ENCODE measurements at places on chromosomes 5 and 9.

DNA sequence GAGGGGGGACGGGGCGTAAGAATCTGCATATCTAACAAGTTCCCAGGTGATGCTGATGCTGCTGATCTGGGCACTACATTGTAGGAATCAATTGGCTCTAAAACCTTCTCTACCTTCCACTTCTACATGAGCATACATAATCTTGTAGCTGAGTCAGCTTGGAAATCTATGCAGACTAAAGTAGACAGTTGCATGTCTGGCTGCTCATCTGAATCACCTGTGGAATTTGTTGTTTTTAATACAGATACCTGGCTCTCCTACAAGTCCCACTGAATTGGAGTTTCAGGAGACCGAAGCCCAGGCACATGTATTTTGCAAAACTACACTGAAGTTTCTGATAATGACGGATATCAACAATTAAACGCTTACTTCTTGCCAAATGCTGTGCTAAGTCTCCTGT is 113.6 kb downstream of the STK32A start:
- no peak for DNase-seq

- no peak for DNase-seq
Observed at GRCh38 chr9:19137282-19137681, 10.0 kb upstream of the PLIN2 start.

GRCh38 chr5:11258001-11258400 is 497.0 kb upstream of the DAP start:
- no peak for DNase-seq

GRCh38 chr5:76709762-76710161 is 6.2 kb upstream of the F2R start:
- no peak for DNase-seq

DNA sequence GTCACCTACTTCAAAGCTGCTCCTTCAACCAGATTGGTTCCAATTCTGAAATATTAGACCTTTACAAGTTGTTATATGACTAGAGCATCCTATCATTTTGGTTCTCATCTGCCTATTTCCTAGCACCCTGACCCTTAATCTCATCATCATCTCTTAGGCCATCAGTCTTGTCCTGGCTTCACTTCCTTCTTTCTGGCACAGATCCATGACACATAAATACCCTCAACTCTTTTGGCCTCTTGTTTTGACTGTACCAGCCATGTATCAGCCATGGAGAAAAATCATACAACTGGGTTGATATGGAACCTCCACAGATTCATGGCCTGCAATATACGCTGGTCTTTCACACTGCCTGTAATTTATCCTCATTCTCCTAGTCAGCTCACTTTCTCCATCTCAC is 123.1 kb upstream of the FBXL17 start:
- no peak for DNase-seq

GRCh38 chr5:115458003-115458409 is 86.6 kb downstream of the FEM1C start:
- DNase-seq = no peak

GRCh38 chr9:127558581-127559246 is 53.4 kb upstream of the STXBP1 start:
- DNase-seq = no peak

GRCh38 chr5:37836235-37836591 is 3.6 kb downstream of the GDNF start:
- no peak for DNase-seq
